ENCODE measurements at places on chromosomes 7 and 10.

GRCh38 chr7:147570390-147570789 is 1020.2 kb upstream of the C7orf33 start:
- DNase-seq = no peak

GRCh38 chr10:71677261-71677660 is 42.3 kb downstream of the C10orf105 start:
- no peak for DNase-seq

GRCh38 chr10:120465138-120465537 is 8.1 kb downstream of the PLPP4 start:
- no peak for DNase-seq

- DNase-seq = no peak
These were observed 151.9 kb upstream of the ITGB1 start for GRCh38 chr10:33109788-33110469.

DNA sequence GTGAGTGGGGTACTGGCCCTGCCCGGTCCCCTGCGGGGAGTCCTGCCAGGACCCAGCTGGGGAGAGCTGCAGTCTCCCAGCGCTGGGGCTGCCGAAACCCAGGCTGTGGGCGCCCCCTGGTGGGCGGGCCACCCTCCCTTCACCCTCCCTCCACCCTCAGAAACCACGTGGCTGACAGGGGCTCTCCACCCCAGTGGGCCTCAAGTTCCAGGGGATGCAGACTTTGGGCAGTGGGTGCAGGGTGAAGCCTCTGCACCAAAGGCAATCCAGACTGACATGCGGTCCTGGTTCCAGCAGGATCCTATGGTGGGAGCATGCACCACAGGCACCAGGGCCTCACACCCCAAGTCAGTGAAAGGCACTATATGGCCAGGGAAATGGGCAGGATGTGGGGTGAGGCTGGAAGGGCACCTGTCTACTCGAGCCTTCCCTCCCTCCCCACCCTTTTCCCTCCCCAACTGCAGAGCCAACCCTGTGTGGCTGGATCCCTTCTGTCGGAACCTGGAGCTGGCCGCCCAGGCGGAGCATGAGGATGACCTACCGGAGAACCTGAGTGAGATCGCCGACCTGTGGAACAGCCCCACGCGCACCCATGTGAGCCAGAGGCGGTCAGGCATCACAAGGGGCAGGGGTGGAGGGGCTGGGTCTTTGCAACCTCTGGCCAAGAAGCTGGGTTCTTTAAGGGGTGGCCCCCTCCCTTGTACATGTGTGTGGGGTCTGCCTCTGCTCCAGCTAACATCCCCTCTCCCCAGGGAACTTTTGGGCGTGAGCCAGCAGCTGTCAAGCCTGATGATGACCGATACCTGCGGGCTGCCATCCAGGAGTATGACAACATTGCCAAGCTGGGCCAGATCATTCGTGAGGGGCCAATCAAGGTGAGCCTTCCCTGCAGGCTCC is 38.8 kb downstream of the PSAP start:
- DNase-seq = peak; percentile 64

DNA sequence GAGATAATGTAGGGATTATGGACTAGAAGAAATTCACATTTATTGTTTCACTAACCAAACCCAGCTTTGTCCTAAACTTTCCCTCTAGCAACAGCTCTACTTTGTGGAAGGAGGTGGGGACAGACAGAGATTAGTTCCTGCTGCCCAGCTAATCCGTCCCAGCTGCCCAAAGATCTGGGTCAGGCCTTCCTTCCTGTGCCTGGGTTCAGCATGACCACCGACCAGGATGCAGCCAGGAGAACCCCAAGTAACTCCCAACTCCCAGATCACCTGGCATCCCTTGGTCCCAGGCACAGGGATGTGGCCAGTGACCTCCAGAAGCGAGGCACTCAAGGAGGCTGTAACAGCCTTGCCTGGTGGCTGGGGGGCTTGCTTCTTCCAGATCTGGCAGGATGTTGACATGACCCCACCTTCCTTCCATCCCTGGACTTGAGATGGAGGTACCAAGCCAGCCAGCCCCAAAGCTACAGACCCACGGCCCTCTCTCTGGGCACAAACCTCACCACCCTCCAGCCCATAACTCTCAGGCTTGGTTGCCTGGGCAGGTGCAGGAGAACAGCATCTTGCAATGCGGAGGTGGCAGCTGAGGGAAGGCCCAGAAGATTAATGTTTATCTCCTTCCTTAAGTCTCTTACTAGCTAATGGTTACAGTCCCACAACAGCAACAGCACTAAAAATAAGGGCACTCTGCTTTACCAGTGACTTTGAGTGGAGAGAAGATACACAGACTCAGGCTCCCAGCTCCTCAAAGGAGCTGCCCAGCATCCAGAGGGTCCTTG is 11.1 kb downstream of the CAMK2G start:
- DNase-seq = no peak

DNA sequence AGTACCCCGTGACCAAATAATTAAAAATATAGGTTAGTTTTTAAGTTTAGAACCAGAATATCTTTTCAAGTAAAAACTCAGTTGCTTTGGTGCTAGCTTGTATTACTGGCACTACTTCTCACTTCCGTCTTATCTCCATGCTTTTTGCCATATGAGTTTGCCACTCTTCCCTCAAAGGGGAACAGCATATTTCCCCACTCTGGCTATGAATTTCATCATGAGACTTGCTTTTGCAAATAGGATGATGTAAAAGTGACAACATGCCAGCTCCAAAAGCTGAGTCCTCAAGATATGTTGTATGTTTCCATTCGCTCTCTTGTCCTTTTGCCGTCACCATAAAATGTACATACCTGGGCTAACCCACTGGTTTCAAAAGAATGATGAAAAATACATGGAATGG is 178.1 kb upstream of the SEMA3A start:
- no peak for DNase-seq

GRCh38 chr10:96272316-96273280 is 1.2 kb upstream of the BLNK start:
- DNase-seq = no peak

GRCh38 chr7:139733751-139734150 is 44.0 kb downstream of the HIPK2 start:
- no peak for DNase-seq
